ENCODE measurements at places on chromosomes 3 and 15. TPM values are rescaled to one million over a fixed set of nuclear protein-coding genes. Genes with fewer than 3 reads are reported as not detected.

Gene RBP2
- not detected for total RNA-seq

Gene ANKRD34C
- total RNA-seq, result not detected

Gene NOX5
- 0.16 TPM for total RNA-seq

Gene HTR3D
- total RNA-seq, result not detected

Gene TMEM266
- total RNA-seq, result 2.8 TPM

GRCh38 chr3:37772773-37773354, 88.8 kb upstream of the CTDSPL start:
- no peaks in the 10 kb centered on the region for H3K27me3 ChIP-seq
- no peak overlapping the region for H3K4me3 ChIP-seq
- no peak for DNase-seq
- H3K36me3 ChIP-seq, result no peaks in the 10 kb centered on the region

- no peaks in the 10 kb centered on the region for H3K36me3 ChIP-seq
- no peak for DNase-seq
These were observed 55.0 kb downstream of the ATP2C1 start for GRCh38 chr3:130948929-130949328.

- H3K27me3 ChIP-seq, result no peaks in the 10 kb centered on the region
- no peaks in the 10 kb centered on the region for H3K36me3 ChIP-seq
- peaks cover 58% of the 10 kb centered on the region for H3K4me1 ChIP-seq
- DNase-seq, result no peak
- H3K27ac ChIP-seq, result peak overlapping the region; percentile 93
- no peak overlapping the region for H3K4me3 ChIP-seq
These were observed 21.7 kb downstream of the ZDHHC3 start for GRCh38 chr3:44954304-44954703.

DNA sequence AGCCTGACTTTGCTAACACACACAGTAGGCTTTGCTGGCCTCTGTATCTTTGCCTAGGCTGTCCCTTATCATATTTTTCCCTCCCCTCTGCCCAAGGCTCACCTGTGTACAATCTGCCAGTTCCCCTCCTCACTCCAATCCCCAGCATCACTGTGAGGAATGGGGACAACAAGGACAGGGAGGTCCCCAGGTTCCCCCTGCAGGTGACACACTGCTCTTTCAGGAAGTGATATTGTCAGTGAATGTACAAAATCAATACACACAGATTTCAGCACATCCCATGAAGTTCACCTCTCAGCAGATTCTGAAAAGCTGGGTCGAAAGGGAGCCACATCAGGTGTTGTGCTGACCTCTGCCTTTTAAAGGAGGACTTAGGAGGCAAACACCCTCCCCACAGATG, 177.5 kb downstream of the RAB11A start:
- H3K4me3 ChIP-seq, result no peak overlapping the region
- no peaks in the 10 kb centered on the region for H3K36me3 ChIP-seq
- no peak for DNase-seq
- H3K27me3 ChIP-seq, result no peaks in the 10 kb centered on the region
- no peaks in the 10 kb centered on the region for H3K4me1 ChIP-seq
- H3K27ac ChIP-seq, result no peak overlapping the region

- H3K4me1 ChIP-seq, result no peaks in the 10 kb centered on the region
- H3K4me3 ChIP-seq, result no peak overlapping the region
- H3K36me3 ChIP-seq, result no peaks in the 10 kb centered on the region
- no peak for DNase-seq
These were observed 798.3 kb downstream of the ROBO1 start for GRCh38 chr3:78969483-78969882.

GRCh38 chr3:48500656-48501055, 3.3 kb downstream of the SHISA5 start:
- DNase-seq, result no peak
- H3K27ac ChIP-seq, result no peak overlapping the region
- H3K27me3 ChIP-seq, result no peaks in the 10 kb centered on the region
- no peak overlapping the region for H3K4me3 ChIP-seq
- H3K4me1 ChIP-seq, result peaks cover 9% of the 10 kb centered on the region
- no peaks in the 10 kb centered on the region for H3K36me3 ChIP-seq

DNA sequence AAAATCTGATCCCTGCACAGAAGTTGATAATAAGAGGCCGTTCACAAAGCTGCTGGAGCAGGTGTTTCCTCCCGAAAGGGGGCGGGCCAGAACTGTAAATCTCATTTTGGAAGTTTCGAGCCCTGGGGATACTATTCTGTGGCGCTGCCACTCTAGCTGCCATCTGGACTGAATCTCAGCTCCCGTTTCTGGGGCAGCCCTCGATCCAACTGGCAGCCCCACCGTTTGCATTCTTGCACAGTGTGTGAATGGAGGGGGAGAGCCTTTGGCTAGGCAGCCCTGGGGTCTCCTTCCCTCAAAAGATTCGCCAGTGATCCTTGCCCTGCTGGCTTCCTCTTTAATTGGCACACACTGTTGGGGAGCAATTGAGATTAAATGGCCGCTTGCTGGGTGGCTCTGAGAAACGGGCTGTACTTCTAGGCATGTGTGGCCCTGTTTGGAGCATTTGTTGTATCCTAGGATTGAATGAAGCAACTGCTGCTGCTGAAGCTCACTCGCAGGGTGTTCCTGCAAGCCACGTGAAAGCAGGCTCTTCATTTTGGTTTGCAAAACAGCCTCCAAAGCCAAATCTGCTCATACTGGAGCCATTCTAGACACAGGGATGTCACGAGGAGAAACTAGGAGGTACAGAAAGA, 57.2 kb upstream of the TOPAZ1 start:
- H3K4me3 ChIP-seq, result no peak overlapping the region
- no peak overlapping the region for H3K27ac ChIP-seq
- DNase-seq, result no peak
- no peaks in the 10 kb centered on the region for H3K4me1 ChIP-seq
- no peaks in the 10 kb centered on the region for H3K36me3 ChIP-seq
